ENCODE measurements at places on chromosomes 5 and 9.
A peak's percentile ranks its signal among the peaks of the same experiment; 100 is the strongest.

DNA sequence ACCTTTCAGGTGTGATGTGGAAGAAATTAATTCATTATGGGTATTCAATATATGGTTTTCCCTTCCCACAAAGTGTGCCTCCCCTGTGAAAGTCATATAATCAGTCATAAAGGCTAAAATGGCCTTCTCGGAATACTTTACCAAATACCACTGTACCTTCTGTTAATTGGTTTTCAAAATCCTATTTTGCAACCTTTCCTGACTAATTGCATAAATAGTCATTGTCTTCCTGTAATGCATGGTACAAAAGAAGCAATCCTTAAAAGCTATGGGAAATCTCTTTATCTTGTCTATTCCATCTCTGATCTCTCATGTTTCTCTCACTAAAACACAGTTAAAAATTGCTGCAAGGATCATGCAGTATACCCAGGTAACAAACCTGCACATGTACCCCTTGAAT lies 44.3 kb upstream of the UGCG start:
- DNase-seq: no peak

DNA sequence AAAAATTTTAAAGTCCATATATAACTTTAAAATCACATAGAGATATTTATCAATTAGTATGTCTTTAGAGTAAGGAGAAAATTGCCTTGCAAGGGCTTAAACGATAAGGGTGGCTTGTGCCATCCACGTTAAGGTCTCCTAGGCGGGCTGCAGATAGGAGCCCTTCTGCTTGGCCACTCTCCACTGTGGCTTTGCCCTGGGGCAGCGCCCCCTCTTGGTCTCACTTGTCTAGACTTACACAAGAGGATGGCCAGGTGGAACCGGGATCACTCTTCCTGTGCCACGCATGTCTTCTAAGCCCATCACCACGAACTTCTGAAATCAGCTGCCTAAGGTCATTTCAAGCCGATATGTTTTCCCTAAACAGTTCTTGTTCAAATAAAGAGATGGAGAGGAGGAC lies 2.9 kb downstream of the FPGS start:
- DNase-seq: peak; percentile 54

DNA sequence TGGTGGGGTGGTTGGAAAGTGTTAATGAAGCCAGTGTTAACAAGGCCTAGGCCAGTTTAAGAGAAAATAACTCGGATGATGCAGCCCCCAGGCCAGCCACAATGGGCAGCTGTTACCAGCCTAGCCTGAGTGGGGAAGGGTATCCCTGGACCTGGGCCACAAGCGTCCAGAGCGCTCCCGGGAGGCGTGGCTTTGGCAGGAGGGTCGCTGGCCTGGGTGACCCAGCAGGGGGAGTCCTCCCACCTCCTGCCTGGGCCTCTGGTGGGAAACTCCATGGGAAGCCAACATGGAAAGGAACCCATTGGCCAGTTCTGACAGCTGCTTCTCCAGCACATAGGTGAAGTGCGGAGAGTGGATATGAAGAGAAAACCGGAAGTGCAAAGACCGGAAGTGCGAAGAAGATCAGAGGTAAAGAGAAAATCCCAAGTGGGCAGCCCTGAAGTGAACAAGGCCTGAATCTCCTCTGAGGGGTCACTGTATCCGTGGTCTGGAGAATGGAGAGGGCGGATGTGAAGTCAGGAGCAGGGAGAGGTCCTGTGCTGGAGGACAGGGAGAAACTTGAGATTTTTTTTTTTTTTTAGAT lies 79.0 kb downstream of the ADCY2 start:
- no peak for DNase-seq

- DNase-seq: no peak
Observed at GRCh38 chr5:156800929-156801328, 49.2 kb upstream of the PPP1R2B start.

GRCh38 chr5:37735649-37736347 lies 104.0 kb downstream of the GDNF start:
- no peak for DNase-seq

- DNase-seq: no peak
Observed at GRCh38 chr5:35063414-35063813, 15.7 kb upstream of the AGXT2 start.

- no peak for DNase-seq
Observed at GRCh38 chr5:36055984-36056383, 10.7 kb downstream of the UGT3A2 start.

DNA sequence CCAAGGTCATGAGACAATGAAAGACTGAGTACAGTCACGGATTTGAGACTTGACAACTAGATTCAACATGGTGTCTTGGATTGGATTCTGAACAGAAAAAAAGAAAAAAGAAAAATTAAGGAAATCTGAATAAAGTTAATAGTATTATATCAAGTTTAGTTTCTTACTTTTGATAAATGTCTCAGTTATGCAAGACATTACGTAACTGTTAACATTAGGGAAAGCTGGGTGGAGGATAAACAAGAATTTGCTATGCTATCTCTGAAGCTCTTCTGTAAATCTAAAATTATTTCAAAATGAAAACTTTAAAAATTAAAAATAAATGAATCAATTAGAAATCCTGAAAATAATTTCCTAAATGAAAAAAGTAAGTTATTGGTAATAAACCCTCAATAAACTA lies 14.4 kb upstream of the DCAF12 start:
- DNase-seq: no peak

DNA sequence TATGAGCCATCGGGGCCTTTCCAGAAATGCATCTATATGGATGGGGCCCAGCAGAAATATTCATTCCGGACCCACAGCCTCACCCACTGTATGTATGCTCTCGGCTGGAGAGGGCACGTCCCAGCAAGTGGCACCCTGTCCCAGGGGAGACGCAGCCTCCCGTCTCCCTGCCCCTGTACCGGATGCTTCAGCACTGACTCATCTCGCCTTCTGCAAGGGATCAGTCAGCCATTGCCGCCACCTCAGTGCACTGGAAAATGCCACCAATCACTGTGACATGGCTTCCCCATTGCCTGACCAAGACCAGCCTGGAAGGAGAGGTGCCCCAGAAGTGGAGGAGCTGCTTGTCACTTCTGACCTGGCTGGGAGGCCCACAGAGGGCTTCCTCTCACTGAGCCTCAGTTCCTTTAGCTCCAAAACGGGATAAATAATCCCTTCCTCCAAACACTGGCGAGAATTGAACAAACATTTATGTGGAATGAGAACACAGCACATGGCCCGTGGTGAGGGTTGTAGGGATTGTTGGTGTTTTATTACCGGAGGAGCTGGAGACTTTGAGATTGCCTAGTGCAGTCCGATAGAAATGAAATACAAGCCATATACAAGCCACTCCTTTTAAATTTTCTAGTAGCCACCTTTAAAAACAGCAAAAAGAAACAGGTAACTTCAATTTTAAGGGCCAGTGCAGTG lies 43.9 kb upstream of the ORM1 start:
- DNase-seq: no peak

- peak; percentile 43 for DNase-seq
Observed at GRCh38 chr5:53008751-53009150, 19.6 kb downstream of the ITGA2 start.

DNA sequence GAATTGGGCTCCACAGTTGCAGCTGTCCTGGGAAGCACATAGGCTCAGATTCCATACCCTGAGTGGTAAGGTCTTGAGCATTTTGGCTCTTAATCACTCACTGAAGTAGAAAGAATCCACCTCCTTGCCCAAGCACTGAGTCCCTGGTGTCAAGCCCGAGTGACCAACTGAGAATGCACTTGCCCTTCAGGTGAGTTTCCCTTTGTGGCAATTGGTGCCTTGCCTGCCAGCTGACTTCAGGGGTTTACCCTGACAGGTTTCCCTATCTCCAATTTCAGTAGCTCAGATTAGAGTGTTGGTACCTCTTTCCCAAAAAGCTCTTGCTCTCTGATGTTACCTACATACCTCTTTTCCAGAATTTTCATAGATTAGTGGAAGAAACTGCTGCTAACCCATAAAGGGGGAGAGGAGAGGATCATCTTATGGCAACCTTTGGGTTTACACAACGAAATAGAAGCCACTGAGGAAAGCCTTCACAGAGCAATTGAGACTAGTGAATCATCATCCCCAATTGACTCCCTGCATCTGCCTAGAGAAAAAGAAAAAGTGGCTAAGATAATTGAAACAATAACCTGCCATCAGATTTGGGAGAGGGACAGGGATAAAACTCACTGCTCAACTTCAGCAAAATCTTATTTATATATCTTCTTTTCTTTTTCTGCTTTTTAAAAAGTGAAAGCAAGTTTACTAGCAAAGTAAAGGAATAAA lies 48.6 kb downstream of the CCL28 start:
- no peak for DNase-seq

- no peak for DNase-seq
Observed at GRCh38 chr5:180769821-180770220, 30.0 kb upstream of the OR2Y1 start.

GRCh38 chr5:16750445-16750844 lies 133.6 kb upstream of the RETREG1 start:
- no peak for DNase-seq

- no peak for DNase-seq
Observed at GRCh38 chr5:177605667-177606066, 5.7 kb downstream of the B4GALT7 start.

DNA sequence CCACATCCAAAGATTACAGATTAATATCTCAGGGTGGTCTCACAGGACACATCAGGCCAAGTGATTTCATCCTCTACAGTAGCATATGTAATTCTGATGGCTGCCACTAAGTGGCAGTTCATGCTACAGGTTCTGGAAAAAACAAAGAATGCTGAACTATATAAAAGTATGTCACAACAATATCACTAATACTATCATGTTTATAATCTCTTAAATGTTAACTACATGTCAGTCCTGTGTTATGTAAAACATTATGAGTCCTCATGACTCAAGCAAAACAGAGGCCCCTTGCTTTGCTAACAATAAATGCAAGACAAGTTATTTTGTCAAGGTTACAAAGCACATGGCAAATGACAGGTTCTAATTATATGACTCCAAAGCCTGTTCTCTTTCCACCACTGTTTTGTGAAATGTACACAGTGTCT lies 233.2 kb downstream of the FBXL17 start:
- no peak for DNase-seq

- DNase-seq: no peak
Observed at GRCh38 chr5:103244398-103244797, 14.2 kb upstream of the MACIR start.

DNA sequence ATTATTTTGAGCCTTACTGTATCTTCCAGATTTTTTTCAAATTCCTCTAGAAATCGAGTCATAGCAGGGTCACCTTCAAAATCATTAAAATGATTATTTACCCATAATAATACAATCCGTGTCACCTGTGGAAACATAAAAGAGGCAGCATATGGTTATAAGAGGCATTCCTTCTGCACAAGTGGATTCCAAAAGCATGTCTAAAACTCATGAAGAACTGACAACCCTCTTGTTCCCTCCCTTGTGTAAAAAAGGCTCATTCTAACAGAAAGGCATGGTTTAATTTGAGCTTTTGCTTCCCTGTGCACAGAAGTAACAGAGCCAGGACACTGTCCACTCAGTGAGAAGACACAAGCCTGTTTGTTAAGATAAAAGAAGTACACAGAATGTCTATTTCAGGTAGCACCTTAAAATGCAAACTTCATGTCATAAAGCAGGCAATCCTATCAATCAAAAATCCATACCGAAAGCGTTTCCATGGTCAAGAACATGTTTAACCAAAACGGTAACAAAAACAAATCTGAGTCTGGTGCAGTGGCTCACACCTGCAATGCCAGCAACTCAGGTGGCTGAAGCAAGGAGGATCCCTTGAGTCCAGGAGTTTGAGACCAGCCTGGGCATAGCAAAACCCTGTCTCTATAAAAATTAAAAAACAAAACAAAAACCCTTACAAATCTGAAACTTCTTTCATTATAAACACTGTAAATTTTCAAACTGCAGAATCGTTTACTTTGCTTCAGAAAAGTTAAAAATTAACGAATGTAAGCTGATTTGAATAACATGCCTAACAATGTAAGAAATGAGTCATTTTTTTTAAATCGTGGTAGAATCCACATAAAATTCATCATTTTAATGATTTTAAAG lies 139.3 kb downstream of the RAPGEF6 start:
- DNase-seq: no peak

DNA sequence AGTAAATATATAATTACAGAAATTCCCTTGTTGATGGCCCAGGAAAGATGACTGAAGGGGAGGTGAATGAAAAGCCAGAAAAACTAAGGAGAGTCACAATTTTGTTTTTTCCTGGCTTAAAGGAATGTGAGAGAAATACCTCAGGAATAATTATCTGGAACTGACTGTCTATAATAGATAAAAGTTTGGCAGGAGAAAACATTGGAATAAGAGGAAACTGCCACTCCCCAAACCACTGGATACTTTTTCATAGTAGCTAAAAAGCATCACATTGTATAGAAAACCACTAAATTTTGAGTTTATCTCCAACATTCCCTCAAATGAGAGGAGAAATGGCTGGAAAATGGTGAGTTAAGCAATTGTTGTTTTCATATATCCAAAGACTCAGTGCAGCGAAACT lies 326.0 kb downstream of the NPR3 start:
- DNase-seq: no peak

DNA sequence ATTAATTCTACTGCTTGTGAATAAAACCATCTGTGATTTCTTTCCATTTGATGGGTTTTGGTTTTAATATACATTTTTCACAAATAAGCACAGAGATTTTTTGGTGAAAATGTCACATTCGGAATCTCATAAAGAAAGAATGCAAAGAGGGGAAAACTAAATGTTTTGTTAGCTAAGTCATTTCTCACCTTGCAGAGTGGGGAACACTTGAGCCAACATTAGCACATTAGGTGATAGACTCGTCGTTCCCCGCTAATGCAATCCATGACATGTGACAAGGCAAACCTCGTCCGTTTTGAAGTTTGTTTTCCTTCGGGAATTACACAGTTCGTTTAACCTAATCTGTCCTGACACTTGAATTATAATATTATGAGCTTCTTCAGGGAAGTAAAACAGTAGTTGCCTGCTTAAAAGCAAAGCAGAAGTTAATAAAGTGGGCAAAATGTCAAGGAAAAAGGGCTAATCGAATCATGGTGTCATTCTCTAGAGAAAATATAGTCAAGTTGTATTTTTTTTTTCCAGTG lies 95.8 kb upstream of the LMX1B start:
- DNase-seq: no peak

- no peak for DNase-seq
Observed at GRCh38 chr9:126389992-126390391, 63.4 kb downstream of the MVB12B start.
